Spinal cord (tissue), 10 donors: ENCODE measurements at places on chromosomes 6 and 20. TPM values are rescaled to one million over a fixed set of nuclear protein-coding genes. Genes with fewer than 3 reads are reported as not detected.
A peak's percentile ranks its signal among the peaks of the same experiment; 100 is the strongest.

DNA sequence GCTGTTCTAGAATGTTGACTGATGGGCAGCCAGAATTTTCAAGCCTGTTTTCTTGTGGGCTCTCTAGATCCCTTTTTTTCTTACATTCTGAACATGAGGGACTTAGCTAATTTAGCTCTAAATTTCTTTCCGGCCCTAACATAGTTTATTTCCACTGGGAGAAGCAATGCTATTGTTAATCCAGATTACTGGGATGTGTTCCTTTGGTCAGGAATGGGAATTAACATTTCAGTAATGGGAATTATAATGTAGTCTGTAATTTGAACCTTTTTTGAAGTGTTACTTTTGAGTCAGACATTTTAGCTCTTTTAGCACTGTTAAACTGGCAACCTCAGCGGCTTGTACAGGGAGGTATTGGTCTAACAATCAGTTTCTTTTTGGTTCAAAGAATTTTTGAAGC, 7.5 kb downstream of the ZFAND3 start:
- no peak for DNase-seq

OPN5 gene
- 0.10 TPM for total RNA-seq

GRCh38 chr20:14219801-14220461, 117.5 kb downstream of the FLRT3 start:
- no peak for DNase-seq

CLPSL1 gene
- total RNA-seq = not detected

DNA sequence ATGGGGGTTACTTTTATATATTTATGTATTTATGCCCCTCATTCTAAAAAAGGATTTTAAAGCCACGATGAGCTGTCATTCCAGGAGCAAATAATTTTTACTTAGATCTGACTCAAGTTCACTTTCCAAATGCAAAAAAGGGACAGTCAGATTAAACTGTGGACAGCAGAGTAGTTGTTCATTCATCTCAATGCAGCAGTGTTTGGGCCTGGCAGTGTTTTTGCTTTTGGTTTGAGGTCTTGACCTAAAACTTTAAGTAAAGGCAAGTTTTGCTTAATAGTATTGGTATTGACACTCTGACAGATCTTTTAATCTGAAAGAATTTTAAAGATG, 13.9 kb downstream of the JARID2 start:
- DNase-seq = no peak

COL11A2 gene
- 4.9 TPM for total RNA-seq

DNA sequence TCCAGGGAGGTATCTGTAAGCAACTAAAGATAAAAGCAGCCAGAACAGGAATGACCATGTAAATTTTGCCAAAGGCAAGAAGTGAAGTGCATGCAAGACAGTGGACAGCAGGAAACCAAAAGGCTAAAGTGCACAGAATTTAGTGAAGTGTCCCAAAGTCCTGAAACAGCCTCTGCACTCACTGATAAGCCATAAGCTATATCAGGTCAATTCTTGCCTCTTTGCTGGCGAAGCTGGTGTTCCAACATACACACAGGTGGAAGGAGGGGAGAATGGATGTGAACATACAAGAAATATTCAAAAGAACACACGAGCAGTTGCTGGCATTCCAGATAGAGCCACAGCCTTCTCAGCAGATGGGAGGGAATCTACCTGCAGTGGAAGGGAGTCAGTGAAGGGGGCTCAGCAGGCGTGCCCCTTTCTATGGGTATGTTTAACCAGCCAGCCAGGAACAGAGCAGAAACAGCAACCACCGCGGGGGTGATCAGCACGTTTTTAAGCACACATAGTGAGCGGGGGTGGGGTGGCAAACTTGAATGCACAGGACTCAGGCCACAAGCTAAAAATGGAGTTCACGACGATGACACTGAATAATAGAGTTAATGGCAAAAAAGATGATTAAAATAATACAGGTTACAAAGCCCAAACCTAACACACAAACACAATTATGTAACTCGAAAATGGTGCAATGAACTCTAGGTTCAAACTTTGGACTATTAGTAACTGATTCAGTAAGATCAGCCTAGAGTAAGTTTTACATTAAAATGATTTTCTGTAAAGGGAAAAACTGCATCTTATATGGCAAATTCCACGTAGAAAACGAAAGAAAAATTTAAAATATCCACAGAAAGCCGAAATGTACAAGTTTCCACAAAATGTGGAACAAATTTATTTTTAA, 1.2 kb downstream of the ECI2 start:
- no peak for DNase-seq

- DNase-seq = no peak
These were observed 238.8 kb upstream of the NOX3 start for GRCh38 chr6:155694419-155694790.

DNA sequence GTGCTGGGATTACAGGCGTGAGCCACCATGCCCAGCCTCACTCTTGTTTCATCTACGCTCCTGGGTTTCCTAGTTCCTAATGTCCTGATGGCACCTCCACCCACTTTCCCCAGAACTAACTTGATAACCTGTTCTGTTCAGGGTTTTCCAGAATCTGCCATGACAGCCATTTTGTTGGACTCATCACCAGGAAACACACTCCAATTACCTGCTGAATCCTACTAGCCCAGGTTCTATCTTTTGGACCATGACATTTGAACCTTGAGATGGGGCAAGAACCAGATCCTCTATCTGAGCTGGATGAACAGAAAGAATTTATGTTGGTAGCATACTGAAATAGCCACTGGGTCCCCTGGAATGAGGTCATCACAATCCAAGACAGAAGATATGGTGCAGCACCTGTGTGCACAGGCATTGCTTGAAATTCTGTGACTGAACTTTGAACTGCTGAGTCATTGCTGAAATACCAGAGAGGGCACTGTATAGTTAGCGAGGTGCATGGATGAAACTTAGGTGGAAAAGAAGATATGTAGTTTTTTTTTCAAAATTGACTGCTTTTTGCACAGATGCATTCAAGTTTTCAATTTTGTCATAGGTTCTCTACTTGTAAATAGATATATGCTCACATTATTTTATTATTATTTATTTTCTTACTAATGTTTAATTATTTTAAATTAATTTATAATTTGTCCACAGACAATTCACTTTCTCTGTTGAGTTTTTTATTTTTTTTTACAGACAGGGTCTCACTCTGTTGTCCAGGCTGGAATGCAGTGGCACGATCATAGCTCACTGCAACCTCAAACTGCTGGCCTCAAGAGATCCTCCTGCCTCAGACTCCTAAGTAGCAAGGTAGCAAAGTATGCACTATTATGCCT, 42.8 kb upstream of the TASP1 start:
- DNase-seq = no peak

RIPK1 gene
- total RNA-seq = 25.5 TPM

KCNQ5 gene
- total RNA-seq = 9.2 TPM

- DNase-seq = no peak
These were observed 49.9 kb upstream of the TMEM30A start for GRCh38 chr6:75334266-75335040.

- no peak for DNase-seq
These were observed 554.9 kb downstream of the MAFB start for GRCh38 chr20:40134176-40134575.

DNA sequence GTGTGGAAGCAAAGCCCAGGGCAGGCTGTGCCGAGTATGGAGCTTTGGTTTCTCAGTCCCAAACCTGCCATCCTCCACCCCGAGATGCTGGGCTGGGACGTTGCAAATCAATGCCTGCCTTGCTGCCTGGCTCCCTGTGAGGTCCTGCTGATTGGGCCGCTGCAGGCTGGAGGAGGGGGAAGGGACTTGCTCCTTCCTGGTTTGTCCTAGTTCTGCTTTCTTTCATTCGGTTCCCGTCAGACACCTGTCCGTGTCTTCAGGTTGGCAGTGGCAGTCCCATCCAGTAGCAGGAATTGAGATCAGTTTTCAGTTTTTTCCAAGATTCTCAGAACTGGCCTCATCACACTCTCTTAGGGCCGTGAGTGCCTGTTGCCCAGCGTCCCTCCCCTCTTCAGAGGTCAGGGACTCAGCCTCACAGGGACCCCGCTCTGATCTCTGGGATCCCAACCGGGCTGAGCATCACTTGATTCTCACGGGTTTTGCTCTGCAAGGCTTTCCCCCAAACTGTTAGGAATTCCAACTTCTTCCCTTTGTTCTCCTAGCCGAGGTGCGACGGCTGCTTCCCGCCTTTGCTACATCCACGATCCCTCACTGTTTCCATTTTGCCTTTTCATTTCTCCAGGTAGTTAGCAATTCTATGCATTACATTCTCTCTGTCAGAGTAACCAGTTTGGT, 24.2 kb upstream of the TAGAP start:
- DNase-seq = no peak

FOXC1 gene
- total RNA-seq = 105 TPM

- DNase-seq = no peak
These were observed 9.1 kb upstream of the ADA start for GRCh38 chr20:44660581-44660980.

USP49 gene
- 6.0 TPM for total RNA-seq

GRCh38 chr20:39004508-39004907, 42.4 kb downstream of the DHX35 start:
- DNase-seq = no peak

VGLL2 gene
- total RNA-seq = 0.11 TPM

BPIFB1 gene
- total RNA-seq = not detected

DNA sequence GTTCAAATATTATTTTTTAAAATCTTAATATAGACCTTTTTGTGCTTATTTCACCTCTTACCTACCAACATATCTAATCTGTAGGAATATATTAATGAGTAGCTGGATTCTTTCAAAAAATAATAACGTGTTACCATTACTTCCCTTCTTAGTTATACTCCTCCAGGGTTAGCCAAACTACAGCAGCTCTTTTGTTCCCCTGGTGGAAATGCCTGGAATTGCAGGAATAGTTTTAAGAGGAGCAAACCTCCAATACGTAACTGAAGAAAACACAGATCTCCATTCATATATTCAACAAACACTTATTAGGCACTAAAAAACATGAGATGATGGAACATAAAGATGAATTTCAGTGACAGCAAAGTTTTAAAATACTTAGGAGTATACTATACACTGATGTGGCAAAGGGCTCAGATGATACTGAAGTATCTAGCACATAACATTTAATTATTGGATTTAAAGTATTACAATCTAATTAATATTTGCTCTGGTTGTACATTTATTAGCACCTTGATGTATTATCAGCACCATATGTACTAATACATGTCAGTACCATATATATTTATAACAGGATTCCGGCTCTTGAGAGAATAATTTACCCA, 78.3 kb downstream of the TBX18 start:
- DNase-seq = no peak

DNA sequence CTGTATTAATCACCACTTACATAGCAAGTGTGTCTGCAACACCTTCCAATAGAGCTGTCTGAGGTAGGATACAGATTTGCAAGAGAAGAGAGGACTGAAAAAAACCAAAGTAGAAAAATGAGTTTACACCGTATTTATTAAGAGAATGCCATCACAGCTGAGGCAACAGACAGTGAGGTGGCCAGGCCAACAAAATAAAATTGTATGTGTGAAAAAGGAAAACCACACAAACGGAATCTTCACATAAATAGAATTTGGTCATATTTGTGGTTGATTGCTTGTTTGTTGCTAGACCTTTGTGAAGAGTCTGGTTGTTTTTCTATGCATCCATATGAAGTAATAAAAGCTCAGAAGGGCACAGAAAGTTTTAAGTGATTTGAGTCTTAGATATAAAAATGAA, 157.8 kb upstream of the TSHZ2 start:
- no peak for DNase-seq

EFHC1 gene
- total RNA-seq = 44.3 TPM

DNA sequence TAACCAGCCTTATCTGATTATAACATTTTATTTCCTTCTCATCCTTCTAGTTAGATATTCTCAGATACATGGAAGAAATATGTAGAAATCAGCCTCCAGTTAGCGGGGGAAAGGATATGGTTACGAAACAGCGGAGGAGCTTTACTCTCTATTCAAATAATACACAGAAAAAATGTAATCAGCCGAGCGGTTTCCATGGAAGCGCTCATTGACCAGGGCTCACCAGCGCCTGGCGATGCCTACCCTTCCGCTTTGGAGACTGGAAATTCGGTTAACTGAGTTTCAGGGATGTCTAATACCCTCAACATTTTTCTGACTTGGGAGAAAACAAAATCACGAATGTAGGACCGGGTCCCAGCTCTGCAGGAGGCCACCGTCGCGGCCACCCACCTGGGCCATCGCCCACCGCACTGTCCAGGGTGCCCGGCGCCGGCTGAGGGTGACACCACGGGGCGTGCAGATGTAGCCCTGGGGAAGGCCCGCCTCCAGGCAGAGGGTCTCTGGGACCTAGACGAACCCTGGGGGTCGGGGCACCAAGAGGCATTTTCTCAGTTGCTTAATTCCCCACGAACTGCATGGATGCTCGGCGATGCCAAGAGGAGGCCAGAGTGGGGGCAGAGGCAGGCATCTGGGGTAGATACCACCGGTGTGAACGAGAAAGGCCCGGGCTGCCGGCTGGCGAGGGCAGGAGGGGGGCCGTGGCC, 1.7 kb downstream of the PRR18 start:
- DNase-seq = peak; percentile 45

REM1 gene
- 4.0 TPM for total RNA-seq

GRCh38 chr6:35948725-35949124, 27.8 kb upstream of the SRPK1 start:
- no peak for DNase-seq

CLVS2 gene
- total RNA-seq = 6.4 TPM

GRCh38 chr6:81929828-81930227, 177.3 kb upstream of the TENT5A start:
- DNase-seq = no peak

DNA sequence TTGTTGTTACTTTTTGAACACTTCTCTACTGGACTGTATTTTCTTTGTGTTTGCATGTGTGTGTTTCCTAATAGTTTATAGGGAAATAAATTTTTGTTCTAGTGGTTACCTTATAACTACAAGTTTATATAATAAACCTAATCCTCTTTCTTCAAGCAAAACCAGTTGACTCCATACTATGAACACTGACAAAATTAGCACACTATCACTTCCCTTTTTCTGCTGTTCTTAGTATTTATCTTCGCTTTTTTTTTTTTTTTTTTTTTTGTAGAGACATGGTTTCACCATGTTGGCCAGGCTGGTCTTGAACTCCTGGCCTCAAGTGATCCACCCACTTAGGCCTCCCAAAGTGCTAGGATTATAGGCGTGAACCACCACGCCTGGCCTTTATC, 25.0 kb upstream of the C6orf62 start:
- no peak for DNase-seq

- DNase-seq = no peak
These were observed 117.8 kb downstream of the WDR27 start for GRCh38 chr6:169583886-169584541.

GRCh38 chr20:50243610-50244351, 53.2 kb downstream of the CEBPB start:
- no peak for DNase-seq

GRCh38 chr20:35192118-35192872, 20.4 kb downstream of the PROCR start:
- DNase-seq = no peak
